CD4-positive, alpha-beta T cell treated with Interleukin-17A for 1 hour (primary cell): ENCODE measurements at places on chromosomes 3 and 15.

GRCh38 chr3:17433876-17434275, 308.6 kb downstream of the TBC1D5 start:
- DNase-seq, result no peak

- peak; percentile 78 for DNase-seq
These were observed 25.6 kb downstream of the SEC22C start for GRCh38 chr3:42556089-42556632.

GRCh38 chr3:3587647-3587972, 211.6 kb upstream of the LRRN1 start:
- no peak for DNase-seq

DNA sequence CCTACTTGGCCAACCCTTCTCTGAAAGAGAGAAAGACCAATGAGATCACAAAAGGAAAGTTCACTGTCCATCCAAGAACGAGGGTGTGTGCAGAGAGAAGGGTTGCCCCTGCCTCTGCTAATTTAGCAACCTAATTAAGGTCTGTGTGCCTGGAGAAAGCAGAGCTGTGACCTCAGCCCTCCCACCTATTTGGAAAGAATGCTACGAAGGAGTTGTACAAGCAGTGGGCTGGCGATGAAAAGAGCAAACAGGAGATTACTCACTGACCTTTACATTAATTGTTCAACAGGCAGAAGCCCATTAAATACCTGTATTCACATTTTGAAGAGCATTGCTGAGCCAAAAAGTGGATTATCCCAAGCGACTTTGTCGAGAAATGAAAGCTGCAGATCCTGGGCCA, 314.9 kb downstream of the NTRK3 start:
- no peak for DNase-seq

DNA sequence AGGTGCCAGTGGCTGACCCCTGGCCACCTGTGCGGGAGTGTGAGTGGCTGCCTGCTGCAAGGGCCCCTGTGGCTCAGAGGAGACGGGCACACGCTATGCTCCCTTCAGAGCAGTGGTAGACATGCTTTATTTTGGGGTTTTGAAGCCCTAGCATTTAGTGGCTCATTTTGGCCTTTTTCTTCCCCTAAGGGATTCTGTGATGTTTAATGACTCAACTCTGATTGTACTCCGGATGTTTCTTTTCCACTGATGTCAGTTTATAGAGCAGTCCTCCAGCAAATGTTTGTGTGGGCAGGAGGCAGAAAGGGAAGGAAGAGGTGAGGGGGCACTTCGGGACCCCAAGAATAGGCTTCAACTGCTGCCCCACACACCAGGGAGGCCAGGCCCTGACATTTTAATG, 288.9 kb upstream of the C2CD4B start:
- DNase-seq, result no peak

GRCh38 chr15:72592097-72592496, 62.4 kb upstream of the GOLGA6B start:
- no peak for DNase-seq
